ENCODE measurements at places on chromosomes 1 and 21. TPM values are rescaled to one million over a fixed set of nuclear protein-coding genes. Genes with fewer than 3 reads are reported as not detected.

Gene MAP3K6
- 16.9 TPM for total RNA-seq

Gene DISC1
- total RNA-seq = 0.31 TPM

Gene F13B
- total RNA-seq = 0.08 TPM

Gene PRRC2C
- total RNA-seq = 65.5 TPM

Gene ENAH
- total RNA-seq = 105 TPM

Gene AUNIP
- total RNA-seq = 8.3 TPM

Gene KRTAP12-2
- total RNA-seq = not detected

Gene PYCR2
- 55.6 TPM for total RNA-seq

Gene PTCH2
- 0.23 TPM for total RNA-seq

Gene C1QB
- total RNA-seq = not detected

Gene VASH2
- total RNA-seq = 3.0 TPM

Gene LCE1D
- not detected for total RNA-seq

Gene KCNE2
- total RNA-seq = not detected

Gene MYOC
- not detected for total RNA-seq

Gene CRNN
- not detected for total RNA-seq

Gene PGLYRP4
- not detected for total RNA-seq

Gene NOS1AP
- total RNA-seq = 0.53 TPM

Gene ZNF593OS
- not detected for total RNA-seq

Gene ACOT11
- total RNA-seq = 2.5 TPM

Gene TOR3A
- 40.7 TPM for total RNA-seq

Gene PPIAL4G
- total RNA-seq = not detected
